Effector memory CD8-positive, alpha-beta T cell (primary cell): ENCODE measurements at places on chromosomes 3 and 15.

- DNase-seq, result no peak
Measured at GRCh38 chr3:123186695-123187094, 15.0 kb upstream of the SEC22A start.

GRCh38 chr3:15488002-15488401, 33.5 kb downstream of the COLQ start:
- no peak for DNase-seq

GRCh38 chr15:35141743-35142471, 56.8 kb upstream of the NANOGP8 start:
- DNase-seq, result no peak

GRCh38 chr15:96183514-96183850, 147.0 kb upstream of the NR2F2 start:
- no peak for DNase-seq

DNA sequence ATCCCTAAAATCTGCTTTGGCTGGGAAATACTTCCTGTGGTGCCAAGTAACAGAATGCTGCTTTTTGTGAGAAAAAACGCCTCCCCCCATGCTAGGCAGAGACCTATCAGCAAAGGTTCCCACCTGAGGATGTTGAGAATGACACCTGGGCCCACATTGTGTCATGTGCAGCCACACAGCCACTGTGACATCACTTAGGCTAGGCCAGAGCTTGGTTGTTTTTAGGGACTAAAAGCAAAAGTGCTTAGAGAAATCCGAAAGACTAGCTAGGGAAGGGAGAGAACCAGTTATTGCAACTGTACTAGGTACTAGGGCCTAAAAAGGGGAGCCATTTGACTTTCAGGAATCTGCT, 6.2 kb downstream of the ZDHHC3 start:
- no peak for DNase-seq

- no peak for DNase-seq
Measured at GRCh38 chr15:67573194-67573593, 30.7 kb downstream of the MAP2K5 start.

DNA sequence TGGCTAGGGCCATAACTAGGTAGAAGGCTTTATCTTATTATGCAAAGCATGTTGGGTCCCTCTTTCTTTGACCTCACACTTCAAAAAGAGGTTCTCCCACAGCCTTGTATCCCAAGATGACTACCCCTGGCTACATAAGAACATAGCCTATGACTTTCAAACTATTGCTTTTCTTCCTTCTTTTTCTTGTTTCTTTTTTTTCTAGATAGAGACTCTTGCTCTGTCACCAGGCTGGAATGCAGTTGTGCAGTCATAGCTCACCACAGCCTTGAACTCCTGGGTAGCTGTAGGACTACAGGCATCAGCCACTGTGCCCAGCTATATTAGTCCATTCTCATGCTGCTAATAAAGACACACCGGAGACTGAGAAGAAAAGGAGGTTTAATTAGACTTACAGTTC, 47.2 kb downstream of the DIPK2A start:
- DNase-seq, result no peak

GRCh38 chr15:94107652-94108051, 123.7 kb upstream of the MCTP2 start:
- DNase-seq, result no peak

DNA sequence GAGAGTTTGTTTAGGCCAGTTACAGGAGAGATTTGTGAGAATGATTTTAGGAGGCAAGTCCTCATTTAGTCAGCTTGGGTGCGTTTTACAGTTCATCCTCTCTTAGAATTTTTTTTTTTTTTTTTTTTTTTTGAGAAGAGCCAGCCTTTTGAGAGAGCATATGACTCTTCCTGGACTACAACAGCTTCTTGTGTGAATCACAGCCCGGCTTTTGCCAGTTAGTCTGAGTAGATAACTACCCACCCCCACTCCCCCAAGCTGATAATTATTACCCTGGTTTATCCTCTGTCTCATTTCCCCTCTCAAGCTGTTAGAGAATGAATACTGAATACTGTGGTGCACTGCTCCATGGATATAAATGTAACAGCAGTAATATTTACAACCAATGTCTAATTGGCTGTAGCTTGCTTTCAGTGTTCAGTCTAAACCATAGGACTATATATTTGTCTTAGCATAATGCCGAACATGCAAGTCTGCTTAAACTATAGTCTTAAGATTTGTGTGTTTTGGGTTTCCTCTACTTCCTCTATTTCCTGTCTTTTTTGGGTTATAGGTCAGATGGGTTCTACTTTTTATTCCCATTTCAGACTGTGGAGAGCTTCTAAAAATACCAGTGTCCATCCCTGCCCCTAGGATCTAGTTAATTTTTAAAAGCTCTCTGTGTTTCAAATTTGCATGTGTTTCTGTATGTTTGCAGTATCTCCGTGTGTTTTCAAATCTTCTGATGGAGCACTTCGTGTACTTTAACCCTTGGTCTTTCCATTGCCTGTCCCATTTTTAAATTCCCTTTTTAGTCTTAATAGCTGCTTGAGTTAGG, 8.0 kb downstream of the CHD2 start:
- DNase-seq, result no peak

DNA sequence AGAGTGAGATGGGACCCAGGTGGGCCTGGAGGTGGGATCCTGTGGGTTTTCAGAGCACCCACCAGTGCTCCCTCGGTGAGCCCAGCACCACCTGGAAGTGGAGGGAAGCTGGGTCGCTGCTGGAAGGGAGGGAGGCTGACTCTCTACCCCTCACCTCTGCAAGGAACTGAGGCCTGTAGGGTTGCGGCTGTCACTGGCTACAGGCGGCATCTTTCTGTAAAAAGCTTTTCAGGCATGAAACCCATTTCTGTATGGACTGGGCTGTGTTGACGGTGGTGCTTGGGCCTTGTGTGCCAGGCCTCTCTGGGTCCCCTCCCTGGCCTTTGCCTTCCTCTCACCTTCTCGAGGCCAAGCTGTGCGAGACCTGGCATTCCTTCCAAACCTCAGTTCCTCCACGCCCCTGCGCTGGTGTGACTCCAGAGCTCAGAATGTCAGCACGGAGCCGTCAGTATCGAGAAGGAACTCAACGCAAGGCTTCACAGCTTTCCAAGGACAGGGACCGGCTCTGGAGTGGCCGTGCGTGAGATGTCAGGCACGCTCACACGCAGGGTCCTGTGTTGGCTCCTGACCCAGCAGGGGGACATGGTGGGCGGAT, 16.6 kb downstream of the ABTB1 start:
- no peak for DNase-seq

- no peak for DNase-seq
Measured at GRCh38 chr3:18791182-18791581, 357.1 kb upstream of the KCNH8 start.

- DNase-seq, result no peak
Measured at GRCh38 chr3:138985932-138986331, 20.1 kb downstream of the PRR23A start.

DNA sequence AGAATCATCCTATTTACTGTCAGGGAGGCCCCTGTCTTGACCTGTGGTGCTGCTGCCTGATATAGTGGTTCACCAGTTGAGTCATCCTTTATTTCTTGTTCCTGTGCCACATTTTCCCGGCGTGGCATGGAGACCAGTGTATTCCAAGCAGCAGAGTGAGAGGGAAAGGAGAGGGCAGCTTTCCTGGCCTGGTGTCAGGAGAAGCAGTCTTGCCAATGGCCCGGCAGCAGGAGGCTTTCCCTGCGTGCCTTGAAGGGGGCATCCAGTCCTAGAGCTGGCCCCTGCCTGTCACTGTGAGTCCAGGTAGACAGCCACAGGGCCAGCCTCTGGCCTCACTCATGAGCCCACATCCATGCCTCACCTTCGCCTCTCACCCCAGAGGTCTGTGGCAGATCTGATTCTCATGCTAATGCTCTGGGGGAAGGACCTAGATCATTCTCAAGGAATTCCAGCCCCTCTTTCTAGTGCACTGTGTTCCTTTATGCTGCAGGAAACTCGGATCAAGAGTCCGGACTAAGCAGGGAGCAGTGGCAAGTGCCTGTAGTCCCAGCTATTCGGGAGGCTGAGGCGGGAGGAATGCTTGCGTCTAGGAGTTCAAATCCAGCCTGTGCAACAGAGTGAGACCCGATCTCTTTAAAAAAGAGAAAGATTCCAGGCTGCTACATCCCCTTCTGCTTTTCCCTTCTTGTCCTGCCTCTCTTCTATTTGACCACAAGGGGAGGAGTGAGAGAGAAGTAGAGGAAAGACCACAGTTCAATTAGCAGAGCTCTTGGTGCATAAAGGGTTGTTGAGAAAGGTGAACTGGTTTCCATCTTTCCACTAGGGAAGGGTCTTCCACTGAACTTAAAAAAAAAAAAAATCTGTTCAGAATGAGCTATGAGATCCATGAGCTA, 66.8 kb upstream of the HACD2 start:
- DNase-seq, result no peak

GRCh38 chr3:159817126-159817525, 171.5 kb upstream of the IL12A start:
- DNase-seq, result no peak

DNA sequence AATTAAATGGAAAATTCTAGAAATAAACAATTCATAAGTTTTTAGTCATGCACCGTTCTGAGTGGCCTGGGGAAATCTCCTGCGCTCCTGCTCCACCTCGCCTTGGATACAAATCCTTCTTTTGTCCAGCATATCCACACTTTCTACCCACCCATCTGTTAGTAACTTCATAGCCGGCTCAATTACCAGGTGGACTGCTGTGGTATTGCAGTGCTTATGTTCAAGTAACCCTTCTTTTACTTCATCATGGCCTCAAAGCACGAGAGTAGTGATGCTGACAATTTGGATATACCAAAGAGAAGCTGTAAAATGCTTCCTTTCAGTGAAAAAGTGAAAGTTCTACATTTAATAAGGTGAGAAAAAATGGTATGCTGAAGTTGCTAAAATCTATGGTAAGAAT, 142.3 kb upstream of the CHL1 start:
- DNase-seq, result no peak

- DNase-seq, result no peak
Measured at GRCh38 chr3:172939651-172940293, 189.2 kb downstream of the ECT2 start.

DNA sequence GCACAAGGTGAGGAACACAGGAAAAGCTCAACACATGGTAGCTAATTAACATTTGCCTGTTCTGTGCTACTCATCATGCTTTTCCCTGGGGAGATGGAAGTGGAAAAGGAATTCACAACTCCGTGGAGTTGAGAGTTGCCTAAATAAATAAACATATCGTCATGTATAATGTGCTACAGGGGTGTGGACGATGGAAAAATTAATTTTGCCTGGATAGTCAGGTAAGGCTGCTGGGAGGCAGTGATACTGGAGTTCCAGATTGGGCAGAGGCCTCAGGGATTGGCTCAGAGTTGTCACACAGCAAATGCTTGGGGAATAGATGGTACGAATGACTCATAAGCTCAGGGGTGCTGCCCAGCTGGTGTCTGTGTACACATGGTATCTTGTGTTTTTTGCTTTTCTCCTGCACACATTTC, 3.1 kb upstream of the ABHD6 start:
- no peak for DNase-seq

DNA sequence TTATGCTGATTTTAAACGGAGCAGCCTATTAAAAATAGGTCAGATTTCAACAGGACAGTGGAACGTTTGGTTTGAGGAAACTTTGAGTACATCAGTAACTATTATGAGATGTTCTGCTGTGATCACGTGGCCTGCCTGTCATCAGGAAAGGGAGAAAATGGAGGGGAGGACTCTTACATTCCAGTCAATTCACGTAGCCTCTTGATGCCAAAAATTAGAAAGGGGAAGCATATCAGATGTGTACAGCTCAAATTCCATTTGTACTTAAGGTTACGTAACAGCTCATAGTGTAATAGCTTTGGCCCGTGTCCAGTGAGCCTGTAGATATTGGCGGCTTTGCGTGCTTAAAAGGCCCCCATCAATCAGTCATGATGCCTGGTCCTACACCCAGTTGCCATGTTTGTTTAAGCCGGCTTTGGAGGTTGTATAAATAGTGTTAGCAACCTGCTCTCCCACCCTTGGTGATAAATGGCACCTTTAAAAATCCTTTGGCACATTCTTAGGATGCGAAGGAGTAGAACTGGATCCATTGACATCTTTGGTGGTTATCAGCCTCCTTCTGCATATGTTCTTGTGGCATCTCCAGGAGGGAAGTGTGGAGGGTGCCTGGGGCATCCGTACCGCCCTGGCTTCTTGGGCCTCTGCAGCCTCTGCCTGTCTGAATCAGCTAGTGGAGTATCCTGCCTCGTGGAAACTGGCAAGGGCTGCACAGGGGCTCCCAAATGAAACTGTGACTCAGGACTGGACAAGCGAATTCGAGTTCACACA, 163.9 kb downstream of the THSD4 start:
- DNase-seq, result no peak

DNA sequence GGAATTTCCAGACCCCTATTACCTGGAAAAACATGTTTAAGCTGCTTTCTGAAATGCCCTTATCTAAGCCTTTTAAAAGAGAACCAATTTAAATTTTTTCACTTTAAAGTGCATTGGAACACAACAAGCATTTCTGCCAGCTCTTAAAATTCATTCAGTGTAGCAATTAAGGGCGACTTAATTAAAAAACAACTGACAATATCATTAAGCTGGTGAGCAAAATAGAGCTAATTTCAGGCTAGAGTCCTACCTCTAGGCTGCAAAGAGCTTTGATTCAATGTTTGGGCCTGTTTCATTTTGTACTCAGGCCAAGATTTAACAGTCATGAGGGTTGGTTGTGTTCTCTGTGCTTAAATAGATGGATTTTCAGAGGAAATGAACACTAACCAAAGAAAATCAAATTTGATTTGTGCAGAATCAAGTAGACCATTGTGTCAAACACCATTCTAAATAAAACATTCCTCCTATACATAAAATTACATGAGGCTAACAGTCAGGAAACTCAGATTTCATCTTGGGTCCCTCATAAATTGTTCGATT, 114.6 kb downstream of the TMEM108 start:
- DNase-seq, result no peak

- no peak for DNase-seq
Measured at GRCh38 chr15:45801543-45801942, 166.7 kb downstream of the SQOR start.

DNA sequence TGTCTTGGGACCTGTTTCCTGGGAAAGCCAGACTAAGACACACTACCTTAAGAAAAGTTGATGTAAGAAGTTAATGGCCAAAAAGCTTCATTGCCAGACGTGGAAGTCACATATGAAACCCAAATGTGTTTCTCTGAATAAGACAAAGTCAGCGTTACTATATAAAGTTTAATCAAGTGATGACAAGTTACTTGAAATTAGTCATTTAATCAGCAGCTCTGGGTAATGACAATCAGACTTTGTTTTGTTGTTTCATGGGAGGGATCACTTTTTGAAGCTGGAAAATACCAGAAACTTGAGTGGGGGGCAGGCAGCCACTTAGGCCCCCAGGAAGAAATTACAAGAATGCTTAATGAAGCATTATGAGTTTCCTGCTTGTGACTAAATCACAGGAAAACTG, 218.6 kb downstream of the PTPRG start:
- DNase-seq, result no peak

GRCh38 chr3:100537646-100538338, 45.4 kb downstream of the TMEM45A start:
- no peak for DNase-seq
